ENCODE measurements at places on chromosomes 2 and 18.

DNA sequence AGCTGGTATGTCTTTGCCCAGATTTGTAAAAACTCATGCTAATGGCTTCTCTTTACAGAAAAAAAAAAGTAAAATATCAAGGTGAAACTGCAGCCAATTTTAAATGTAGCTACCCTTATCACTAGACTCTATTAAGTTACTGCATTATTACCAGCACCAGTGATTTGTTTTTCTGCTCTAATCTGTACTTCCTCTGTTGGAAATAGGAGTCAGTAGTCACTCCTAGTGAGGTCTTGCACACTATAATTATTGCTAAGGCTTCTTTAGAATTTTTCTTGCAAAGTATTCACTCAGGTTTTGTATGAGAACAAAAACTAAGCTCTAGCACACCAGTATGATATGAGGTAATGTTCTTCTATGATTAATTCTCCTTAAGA is 215.5 kb downstream of the XIRP2 start:
- no peak for DNase-seq

DNA sequence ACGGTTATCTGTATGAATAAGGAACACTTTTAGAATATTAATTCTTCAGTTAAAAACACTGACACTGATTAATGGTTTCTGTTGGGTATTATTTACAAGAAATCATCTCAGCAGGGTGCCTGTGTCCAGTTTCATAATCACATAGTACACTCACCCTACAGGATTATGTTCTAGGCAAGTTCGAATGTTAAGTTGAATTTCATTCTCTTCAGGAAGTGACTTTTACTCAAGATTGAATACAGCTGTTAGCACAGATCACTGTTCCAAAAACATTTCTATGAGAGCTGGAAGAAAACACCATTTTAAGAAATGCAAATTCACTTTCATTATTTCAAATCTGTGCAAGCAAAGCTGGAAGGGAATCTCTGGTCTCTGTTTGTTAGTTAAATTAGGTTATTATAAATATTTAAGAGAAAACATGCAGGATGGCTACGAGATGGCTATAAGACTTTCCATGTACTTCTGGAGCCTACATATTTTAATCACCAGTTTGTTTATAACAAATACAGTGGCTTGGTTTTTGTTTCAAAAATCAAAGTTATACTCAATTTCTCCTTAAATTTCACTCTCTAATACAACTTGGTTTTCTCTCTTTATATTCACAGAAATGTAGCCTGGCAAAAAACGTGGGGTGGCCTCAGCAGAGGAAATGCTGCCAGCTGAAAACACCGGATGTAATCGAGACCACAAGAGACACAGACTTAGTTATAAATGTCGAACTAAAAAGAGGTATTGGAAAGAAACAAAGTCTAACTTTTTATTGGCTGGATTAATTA is 65.8 kb downstream of the RBMS1 start:
- no peak for DNase-seq

DNA sequence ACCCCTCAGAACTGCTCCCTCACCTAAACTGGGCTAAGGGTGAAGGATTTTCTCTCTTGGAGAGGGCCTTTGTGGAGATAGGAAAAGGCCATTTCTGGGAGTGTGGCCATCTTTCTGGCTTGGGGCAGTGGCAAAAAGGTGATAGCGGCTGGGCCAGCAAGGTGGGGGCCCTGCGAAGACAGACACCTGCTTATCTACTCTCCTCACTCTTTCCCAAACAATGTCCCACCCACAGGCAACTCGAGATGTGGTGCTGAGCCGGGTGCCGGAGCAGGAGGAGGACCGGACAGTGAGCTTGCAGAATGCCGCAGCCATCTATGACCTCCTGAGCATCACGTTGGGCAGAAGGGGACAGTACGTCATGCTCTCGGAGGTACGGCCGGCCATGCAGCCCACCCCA is 90.1 kb upstream of the MCFD2 start:
- no peak for DNase-seq

DNA sequence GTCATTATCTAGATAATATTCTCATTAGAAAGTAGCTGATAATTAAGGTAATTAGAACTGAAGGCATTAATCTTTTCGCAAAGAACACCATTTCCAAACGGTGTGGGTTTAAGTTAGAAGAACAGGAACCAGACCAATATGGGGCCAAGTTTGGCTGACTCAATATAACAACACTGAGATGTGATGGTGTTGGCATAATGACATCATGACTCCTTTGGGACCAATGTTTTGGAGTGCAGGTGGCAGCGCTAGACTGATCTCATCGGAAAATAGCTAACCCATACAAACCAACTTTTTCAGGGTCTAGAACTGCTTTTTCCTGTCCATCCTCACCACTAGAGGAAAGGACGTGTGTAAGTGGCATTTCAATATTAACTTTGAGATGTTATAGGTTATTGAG is 1171.7 kb upstream of the ZEB2 start:
- no peak for DNase-seq

DNA sequence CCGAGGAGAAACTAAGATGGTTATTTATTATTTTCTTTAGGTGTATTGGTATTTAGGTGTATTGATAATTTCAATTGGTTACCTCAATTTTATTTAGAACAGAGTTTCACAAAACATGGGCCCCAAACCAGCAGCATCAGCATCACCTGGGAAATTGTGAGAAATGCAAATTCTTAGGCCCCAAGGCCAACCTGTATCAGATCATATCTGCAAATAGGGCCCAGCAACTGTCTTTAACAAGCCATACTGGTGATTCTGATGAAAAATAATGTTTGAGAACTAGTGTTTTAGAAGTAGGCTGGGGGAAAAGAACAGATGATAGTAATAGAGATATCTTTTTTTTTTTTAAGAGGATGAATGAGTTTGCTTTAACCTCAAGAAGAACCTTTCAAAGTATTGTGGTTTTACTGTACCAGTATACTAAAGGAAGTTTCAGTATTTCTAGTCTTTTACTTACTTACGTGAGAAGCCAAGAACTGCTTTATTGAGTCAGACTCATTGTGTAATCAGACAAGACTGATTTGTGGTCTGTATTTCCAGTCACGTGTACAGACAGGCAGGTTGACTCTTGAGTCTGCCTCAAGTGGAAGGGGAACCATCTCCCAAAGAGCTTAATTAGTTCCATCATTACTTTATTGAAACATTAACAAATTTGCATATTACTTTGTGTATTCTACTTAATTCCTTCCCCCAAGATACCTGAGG is 60.4 kb upstream of the GAREM1 start:
- DNase-seq = no peak

DNA sequence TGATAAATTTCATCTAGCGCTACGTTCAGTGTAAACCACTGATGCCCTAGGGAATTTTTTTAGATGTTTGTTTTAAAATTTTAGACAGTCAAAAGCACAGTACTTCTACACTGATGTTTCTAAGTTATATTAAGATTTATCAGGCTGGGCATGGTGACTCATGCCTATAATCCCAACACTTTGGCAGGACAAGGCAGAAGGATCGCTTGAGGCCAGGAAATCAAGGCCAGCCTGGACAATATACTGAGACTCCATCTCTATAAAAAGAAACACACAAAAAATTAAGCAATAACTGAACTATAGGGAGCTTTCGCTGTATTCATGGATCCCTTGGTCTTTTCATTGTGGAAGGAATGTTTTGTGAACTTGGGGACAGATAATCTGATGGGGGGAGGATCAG is 50.6 kb upstream of the MAPRE2 start:
- no peak for DNase-seq

Data from brain (organoid and tissue), 16 donors.